ENCODE measurements at places on chromosomes 11 and 22.

DNA sequence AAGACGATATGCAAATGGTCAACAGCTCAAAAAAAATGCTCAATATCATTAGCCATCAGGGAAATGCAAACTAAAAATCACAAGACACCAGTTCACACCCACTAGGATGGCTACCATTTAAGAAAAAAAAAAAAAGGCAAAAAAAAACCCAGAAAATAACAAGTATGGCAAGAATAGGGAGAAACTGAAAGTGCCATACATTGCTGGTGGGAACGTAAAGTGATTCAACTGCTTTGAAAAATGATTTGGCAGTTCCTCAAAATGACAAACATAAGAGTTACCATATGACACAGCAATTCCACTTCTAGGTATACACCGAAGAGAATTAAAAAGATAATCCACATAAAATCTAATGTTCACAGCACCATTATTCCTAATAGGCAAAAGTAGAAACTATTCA is 47.5 kb downstream of the PICALM start:
- DNase-seq: no peak

GRCh38 chr11:128731041-128731663 is 37.3 kb downstream of the FLI1 start:
- DNase-seq: no peak

DNA sequence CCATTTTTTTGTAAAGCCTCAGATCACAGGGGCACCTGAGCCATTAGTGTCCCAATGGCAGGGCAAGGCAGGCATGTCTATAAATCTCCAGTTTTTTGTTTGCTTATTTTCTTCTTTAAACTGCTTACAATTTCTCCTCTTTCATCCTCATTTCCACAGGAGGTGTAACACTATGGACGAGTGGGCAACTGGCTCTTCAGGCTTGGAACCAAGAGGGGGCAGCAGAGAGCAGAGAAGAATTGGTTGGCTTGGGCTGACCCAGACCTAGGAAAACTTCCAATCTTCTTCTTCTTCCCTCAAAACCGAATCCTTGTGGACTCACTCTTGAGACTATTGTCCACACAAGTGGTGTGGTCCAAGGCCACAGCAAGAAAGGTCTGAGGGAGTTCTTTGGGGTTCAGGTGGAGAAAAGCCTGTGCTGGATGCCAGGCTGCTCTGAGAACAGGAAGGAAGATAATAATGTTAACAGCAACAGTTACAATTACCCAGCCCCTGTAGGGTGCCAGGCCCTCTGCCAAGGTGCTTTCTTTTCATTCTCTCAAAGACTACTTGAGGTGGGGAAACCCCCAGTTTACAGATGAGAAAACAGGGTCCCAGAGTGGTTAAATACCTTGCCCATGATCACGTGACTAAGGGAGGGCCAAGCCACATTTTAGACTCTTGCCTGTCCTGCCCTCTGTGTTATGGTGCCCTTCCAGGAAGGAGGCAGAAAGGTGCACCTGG is 70.7 kb upstream of the E2F8 start:
- peak; percentile 20 for DNase-seq

DNA sequence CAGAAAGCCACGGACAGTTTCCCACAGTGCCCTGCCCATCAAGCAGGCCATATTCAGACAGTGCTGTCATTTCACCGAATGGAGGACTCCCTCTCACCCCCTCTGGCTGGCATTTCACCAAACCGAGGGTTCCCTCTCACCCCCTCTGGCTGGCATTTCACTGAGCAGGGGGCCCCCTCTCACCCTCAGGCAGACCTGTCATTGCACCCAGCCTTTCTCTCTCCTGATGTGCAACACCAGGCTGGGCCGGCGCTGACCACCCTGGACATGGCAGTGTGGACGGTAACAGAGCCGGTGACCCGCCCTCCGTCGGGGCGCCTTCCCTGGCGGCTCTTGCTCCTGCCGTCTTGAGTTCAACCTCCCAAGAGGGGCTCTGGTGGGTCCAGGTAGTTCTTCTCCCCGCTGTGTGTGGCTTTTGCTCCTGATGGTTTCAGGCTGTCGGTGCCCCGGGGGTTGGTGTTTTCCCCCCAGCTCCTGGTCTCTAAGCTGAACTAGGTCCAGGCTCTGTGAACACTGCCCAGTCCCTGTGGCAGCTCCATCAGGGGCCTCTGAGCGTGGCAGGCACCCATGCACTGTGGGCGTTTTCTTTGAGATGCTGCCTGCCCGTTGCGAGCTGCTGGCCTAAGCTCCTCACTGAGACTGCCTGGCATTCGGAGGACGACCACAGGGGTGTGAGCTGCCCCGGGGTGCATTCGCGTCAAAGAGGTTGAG is 46.9 kb downstream of the SMIM38 start:
- no peak for DNase-seq

GRCh38 chr11:67026941-67027340 is 4.0 kb downstream of the SYT12 start:
- no peak for DNase-seq
